Fibroblast of skin of left biceps (primary cell): ENCODE measurements at places on chromosomes 2 and 18.

DNA sequence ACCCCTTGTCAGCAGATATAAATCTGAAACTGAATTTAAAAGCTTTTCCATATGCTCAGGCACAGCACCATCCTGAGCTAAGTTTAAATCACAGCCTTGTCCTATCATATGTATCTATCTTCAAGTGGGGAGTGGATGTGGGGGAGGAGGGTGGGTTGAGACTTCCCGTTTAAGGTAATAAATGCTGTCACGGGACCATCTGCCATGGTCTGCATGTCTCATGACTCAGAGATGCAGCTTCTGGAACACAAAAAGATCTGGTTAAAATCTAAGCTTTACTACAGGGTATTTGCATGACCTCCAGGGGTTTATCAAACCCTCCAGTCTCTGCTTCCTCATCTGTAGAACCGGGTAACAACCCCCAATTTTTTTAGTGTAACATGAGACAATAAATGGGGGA lies 377.7 kb upstream of the ST6GAL2 start:
- no peak for DNase-seq

DNA sequence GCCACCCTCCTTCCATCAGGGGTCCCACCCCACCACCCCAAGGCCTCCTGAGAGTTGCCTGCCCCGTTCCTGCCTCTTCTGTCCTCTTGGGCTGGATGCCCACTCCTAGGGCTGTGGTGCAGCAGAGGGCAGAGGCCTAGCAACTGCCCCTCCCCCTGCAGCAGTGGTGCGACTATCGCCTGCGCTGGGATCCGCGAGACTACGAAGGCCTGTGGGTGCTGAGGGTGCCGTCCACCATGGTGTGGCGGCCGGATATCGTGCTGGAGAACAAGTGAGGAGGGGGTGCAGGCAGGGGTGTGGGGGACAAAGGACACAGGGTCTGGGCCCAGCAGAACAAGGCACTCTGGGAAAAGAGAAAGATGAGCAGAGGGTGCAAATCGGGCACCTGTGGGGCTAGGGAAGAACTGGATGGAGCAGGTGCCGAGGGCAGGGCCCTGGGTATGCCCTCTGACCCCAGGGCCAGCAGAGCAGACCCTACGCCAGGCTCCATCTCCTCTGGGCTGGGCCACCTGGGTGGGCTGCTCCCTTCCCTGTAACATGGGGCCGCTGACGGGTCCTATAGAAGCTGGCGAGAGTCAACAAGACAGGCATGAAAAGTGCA lies 1.0 kb downstream of the CHRNG start:
- no peak for DNase-seq

DNA sequence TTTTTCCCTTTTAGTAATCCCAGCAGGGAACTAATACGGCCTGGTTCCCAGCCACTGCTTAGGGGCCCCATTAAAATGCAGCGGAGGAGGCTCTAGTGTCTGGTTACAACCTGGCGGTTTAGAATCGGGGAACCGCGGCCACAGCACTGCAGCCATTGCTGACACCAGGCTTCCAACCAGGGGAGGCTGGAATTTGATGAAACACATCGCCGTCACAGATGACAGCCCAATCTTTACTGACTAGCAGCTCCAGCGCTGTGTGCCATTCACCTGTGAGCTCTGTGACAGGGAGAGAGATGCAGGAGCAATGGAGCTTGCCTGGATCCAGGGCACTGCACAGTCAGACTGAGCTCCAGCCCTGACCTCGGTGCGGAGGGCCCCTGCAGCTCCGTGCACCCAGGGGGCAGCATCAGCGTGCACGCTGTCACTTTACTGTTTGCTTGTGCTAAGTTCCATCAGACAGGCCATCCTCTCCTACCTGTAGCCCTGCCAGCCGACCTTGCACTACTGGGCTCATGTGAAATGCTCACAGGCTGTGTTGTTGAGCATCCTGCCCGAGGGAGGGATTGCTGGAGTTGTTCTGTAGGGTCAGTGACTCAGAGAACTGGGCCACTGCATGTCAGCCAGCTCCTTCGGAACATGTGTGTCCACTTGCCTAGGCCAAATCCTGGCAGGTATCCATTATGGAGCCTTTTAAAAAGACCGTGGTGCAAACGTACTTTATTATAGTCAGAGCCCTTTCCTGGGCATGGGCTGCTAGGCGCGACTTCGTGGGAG lies 203.5 kb downstream of the SEPTIN10 start:
- no peak for DNase-seq

DNA sequence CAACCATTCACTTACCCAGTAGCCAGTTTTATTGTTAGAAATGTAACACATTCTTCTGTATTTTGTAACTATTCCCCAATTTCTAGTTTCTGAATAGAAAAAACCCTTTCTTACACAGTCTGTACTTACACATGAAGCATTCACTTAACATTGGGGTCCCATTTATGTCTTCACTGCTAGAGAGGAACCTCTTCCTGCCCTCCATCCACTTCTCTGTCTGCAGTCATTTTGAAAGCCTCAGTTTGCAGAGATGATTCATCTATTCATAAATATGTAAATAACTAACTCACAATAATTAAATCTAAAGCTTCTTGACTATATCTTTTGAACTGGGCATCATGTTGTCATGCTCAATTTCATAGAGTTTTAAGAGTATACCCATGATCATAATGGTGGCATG lies 55.9 kb downstream of the ZRANB3 start:
- DNase-seq = no peak

GRCh38 chr2:153096272-153096671 lies 377.9 kb downstream of the ARL6IP6 start:
- no peak for DNase-seq

GRCh38 chr2:44642123-44642857 lies 280.5 kb downstream of the CAMKMT start:
- DNase-seq = no peak

GRCh38 chr2:216034065-216034464 lies 20.7 kb upstream of the MREG start:
- no peak for DNase-seq

GRCh38 chr2:80154231-80154915 lies 150.2 kb downstream of the LRRTM1 start:
- DNase-seq = no peak

GRCh38 chr18:8843005-8843404 lies 137.6 kb downstream of the MTCL1 start:
- DNase-seq = no peak

GRCh38 chr2:98039085-98039756 lies 43.5 kb upstream of the TMEM131 start:
- no peak for DNase-seq

DNA sequence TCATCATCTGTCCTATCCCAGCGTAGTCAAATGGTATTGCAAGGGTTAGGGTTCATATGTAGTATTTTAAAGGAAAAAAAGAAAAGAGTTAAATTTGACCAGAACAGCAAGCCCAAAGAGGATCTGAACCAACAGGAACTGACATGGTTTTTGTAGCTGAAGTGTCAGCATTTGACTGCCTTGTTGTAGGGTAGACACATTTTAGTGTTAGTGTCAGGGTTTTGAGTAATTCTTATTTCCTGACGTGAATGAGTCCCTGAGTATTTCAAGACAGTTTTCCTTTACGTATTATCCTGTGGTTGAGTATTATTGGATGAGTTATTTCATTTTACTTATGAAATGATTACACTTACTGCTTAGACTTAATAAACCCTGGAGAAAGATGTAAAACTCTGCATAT lies 173.3 kb upstream of the ZEB2 start:
- DNase-seq = no peak

DNA sequence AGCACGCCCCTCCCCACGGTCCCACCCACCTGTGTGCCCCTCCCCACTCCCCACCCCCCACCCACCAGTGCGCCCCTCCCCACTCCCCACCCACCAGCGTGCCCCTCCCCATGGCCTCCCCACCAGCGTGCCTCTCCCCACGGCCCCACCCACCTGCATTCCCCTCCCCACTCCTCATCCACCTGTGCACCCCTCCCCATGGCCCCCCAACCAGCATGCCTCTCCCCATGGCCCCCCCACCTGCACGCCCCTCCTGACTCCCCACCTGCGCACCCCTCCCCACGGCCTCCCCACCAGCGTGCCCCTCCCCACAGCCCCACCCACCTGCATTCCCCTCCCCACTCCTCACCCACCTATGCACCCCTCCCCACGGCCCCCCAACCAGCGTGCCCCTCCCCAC lies 190.2 kb downstream of the EIPR1 start:
- no peak for DNase-seq
